Karpas-422 (cell line): ENCODE measurements at places on chromosomes 2 and 18.
A peak's percentile ranks its signal among the peaks of the same experiment; 100 is the strongest.

DNA sequence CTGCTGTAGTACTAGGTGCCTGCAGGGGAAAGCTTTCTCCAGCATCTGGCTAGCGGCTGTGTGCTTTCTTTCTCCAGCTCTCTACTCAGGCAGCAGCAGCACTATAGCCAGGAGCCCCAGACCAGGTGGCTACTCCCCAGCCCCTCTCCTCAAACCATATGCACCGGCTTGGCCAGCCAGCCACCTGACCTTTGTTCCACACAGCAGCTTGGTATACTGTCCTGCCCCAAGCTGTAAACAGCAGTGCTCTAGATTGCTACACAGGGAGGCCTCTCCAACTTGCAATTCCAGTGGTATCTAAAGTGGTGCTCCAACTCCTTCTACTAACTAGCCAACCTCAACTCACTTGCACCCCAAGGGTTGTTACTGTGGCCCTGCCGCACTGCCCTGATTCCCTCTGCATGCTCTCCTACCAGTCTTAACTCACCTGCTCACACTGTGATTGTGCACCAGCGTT lies 19.6 kb downstream of the LDAH start:
- no peak for DNase-seq
- no peaks in the 10 kb centered on the region for H3K27me3 ChIP-seq
- H3K36me3 ChIP-seq, result peaks cover 7% of the 10 kb centered on the region; the same call in 1 of the 2 replicates
- H3K4me1 ChIP-seq, result peaks cover 15% of the 10 kb centered on the region
- H3K4me3 ChIP-seq, result no peak overlapping the region

DNA sequence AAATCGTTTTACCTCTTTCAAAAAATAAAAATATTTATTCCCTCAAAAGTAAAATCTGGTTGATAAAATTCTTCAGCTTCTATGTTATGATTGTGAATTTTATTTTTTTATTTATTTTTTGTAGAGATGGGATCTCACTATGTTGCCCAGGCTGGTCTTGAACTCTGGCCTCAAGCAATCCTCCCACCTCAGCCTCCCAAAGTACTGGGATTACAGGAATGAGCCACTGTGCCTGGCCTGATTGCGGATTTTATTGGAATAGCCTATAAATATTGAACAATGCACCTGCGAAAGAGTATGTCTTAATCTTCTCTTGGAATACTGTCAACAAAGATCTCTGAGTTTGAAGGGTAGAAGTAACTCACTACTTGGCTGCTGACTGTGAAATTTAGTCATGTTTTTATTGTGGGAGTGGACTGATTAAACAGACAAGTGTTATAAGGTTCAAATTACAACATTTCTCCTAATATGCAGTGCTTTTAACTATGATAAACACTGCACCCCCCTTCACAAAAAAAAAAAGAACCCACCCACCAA lies 138.0 kb downstream of the AFF3 start:
- peaks cover 38% of the 10 kb centered on the region; the same call in 1 of the 2 replicates for H3K36me3 ChIP-seq
- H3K4me3 ChIP-seq, result no peak overlapping the region
- peaks cover 9% of the 10 kb centered on the region for H3K4me1 ChIP-seq

DNA sequence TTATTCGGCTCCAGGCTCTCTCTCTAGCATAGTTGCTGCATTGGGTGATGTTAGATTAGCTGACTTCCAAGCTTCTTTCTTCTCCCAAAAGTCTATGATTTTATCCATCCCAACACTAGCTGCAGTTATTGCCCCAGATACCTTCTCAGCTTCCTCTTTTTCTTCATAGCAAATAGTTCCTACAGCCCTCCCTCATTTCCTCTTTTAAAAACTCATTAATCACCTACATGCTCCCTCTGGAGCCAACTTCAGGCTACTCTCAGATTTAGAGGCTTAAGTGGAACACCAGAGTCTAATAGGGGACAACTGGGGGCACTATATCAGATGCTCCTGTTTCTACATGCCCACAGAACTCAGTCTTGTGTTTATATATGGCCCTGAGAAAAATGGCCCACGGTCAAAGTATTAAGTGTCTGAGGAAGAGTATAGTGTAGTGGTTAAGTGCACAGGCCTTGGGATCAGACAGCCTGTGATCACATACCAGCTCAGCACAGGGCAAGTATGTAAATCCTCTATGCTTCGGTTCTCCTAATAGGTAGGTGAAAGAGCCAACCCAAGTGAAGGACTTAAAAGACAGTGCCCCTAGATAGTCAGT lies 241.9 kb upstream of the SLC14A2 start:
- H3K27me3 ChIP-seq, result no peaks in the 10 kb centered on the region
- no peaks in the 10 kb centered on the region for H3K36me3 ChIP-seq
- peak; percentile 95 for DNase-seq
- peak overlapping the region; percentile 37 for H3K4me3 ChIP-seq
- H3K27ac ChIP-seq, result peak overlapping the region; percentile 99

- no peaks in the 10 kb centered on the region for H3K4me1 ChIP-seq
- no peak overlapping the region for H3K4me3 ChIP-seq
- H3K36me3 ChIP-seq, result no peaks in the 10 kb centered on the region
- no peak overlapping the region for H3K27ac ChIP-seq
- DNase-seq, result no peak
Observed at GRCh38 chr2:194223218-194223617, 1433.8 kb upstream of the SLC39A10 start.

GRCh38 chr2:5826979-5827655 lies 134.9 kb downstream of the SOX11 start:
- DNase-seq, result no peak
- no peak overlapping the region for H3K27ac ChIP-seq
- H3K4me3 ChIP-seq, result no peak overlapping the region

- no peak for DNase-seq
- H3K4me3 ChIP-seq, result no peak overlapping the region
- no peaks in the 10 kb centered on the region for H3K27me3 ChIP-seq
- H3K27ac ChIP-seq, result no peak overlapping the region
- no peaks in the 10 kb centered on the region for H3K4me1 ChIP-seq
Observed at GRCh38 chr18:72823345-72823744, 44.4 kb downstream of the NETO1 start.

DNA sequence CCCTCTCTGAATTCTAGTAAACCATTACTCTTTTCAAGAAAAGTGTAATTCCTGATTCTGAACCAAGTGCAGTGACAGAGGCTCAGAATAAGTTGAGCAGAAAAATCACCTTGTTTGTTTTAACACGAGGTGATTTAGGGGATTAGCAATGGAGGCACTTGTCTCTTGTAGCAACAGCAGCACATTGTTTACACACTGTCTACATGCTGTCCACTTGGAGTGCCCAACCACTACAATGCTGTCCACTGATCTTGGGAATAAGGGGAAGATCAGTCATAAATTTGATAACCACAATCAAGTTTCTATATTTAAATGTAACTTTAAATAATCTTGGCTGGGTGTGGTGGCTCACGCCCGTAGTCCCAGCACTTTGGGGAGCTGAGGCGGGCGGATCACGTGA lies 13.9 kb upstream of the RMND5A start:
- H3K27ac ChIP-seq, result no peak overlapping the region
- no peaks in the 10 kb centered on the region for H3K27me3 ChIP-seq
- H3K36me3 ChIP-seq, result no peaks in the 10 kb centered on the region
- no peak for DNase-seq
- H3K4me1 ChIP-seq, result no peaks in the 10 kb centered on the region

DNA sequence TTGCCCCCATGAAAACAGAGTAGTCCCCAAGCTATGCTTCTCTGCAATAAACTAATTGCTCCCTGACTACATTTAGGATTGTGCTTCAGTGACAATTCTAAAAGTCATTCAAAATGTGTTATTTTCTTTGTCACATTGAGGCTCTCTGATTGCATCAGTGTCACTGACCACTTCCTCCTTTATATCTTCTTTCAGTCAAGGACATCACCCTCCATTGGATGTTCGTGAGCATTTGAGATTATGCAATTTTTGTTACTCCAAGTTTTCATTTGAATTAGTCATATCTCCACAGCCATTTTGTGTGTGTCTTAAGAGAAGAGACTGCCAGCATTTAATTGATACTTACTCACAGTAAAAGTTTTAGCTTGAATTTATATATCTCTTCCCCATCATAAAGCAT lies 780.8 kb upstream of the GCFC2 start:
- no peaks in the 10 kb centered on the region for H3K27me3 ChIP-seq
- no peak overlapping the region for H3K4me3 ChIP-seq
- DNase-seq, result no peak
- no peak overlapping the region for H3K27ac ChIP-seq
- H3K4me1 ChIP-seq, result no peaks in the 10 kb centered on the region

DNA sequence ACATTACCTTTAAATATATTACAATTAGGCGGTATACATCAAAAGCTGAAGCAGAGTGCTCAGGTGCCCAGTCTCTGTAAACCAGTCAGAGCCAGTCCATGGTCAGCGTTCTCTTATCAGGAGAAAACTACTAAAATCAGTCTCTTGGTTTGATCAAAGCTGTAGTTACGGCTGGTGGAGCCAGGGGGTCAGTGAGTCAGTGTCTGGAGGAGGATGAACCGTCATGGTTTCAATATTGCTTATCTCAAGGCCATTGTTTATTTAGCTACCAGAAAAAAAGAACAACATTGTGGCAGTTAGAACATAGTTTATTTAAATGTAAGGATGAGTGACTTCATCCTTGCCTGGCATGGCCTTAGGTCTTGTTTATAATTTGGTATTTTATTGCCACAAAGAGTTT lies 71.3 kb upstream of the NYAP2 start:
- H3K27me3 ChIP-seq, result no peaks in the 10 kb centered on the region
- no peak overlapping the region for H3K27ac ChIP-seq
- no peaks in the 10 kb centered on the region for H3K36me3 ChIP-seq
- no peak for DNase-seq

DNA sequence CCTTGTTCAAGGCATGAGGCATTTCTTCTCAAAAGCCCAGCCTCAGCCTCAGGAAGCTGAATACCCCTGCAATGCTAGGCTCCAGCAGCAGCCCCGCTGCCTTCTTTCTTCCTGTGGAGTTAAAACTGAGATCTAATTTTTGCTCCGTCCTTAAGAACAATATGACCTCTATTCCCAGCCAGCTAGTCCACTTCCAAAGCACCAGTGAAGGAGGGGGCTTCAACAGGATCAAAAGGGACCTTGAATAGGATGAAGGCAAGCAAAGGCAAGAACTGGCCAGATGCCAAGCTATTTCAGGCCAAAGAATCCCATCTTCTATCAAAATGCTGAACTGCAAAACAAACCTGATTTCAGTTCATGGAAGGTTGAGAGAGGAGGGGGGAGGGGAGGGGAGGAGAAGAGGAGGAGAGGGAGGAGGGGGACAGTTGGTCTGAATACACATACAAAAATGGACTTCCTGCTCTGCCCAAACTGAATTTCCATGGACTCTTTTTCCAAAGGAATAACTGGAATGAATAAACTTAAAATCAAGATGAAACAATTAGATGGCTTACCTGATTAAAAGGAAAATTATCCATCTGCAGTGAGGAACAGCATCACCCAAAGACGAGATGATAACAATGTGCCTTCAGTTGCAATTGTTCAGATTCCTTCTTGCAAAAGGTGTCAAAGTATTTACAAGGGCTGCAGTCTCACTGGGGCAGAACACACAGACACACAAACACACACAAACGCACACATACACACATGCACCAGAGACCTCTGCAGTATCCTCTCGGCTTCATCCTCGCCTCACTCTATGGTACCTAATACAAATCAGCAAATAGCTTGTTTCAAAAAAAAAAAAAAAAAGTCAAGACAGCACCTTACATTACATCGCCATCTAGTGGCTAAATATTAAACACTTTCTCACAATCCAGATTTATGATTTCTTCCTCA lies at the start of gene SCN1A:
Gene SCN1A, minus strand, starts transcription at position 804 of the 939 bp plus-strand sequence. CDS start 54,399 bp downstream, outside the sequence.
- no peaks in the 10 kb centered on the region; the same call in 1 of the 2 replicates for H3K27me3 ChIP-seq
- H3K27ac ChIP-seq, result no peak within 1 kb of the TSS
- H3K36me3 ChIP-seq, result no peaks in the 10 kb centered on the region
- H3K4me1 ChIP-seq, result peaks cover 3% of the 10 kb centered on the region; the same call in 1 of the 2 replicates

GRCh38 chr18:64936671-64937070 lies 787.8 kb upstream of the LINC00305 start:
- H3K4me3 ChIP-seq, result no peak overlapping the region
- DNase-seq, result no peak
- H3K4me1 ChIP-seq, result no peaks in the 10 kb centered on the region

DNA sequence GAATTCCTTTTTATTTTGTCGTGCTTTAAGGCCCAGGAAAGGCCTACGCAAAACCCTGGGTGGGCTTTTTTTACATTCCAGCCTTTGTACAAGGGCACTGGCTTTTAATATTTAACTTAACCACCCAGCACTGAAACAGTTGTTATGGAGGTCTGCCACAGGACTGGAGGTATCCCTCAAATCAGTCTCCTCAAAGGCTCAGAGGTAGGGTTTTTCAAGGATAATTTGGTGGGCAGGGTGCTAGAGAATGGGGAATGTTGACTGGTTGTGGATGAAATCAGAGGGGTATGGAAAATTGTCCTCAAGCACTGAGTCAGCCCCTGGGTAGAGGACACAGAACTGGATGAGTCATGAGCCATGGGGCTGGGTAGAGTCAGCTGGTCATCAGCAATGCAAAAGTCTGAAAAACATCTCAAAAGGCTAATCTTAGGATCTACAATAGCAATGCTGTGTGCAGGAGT lies 443.1 kb downstream of the THSD7B start:
- no peak overlapping the region for H3K27ac ChIP-seq
- no peak for DNase-seq
- no peaks in the 10 kb centered on the region for H3K4me1 ChIP-seq
- H3K4me3 ChIP-seq, result no peak overlapping the region
- no peaks in the 10 kb centered on the region for H3K36me3 ChIP-seq

GRCh38 chr18:25066516-25066915 lies 285.4 kb downstream of the ZNF521 start:
- DNase-seq, result no peak
- no peaks in the 10 kb centered on the region for H3K36me3 ChIP-seq
- H3K27ac ChIP-seq, result no peak overlapping the region
- H3K4me3 ChIP-seq, result no peak overlapping the region

DNA sequence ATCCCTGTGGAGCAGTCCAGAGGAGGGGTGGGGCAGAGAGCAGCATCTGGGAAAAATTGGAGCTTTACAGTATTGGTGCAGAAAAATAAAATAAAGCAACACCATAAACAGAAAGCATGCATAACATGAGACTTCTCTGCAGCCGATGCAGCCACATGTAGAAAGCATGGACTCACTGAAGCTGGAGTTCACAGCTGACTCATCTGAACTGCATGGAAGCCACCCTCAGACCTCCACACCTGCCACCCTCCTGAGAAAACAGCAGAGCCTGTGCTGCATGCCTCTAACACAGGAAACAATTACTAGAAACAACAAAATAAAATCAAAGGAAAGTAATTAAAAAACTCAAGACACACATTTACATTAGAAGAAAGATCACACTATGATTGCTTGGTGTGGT lies 169.4 kb upstream of the ALKAL2 start:
- H3K4me1 ChIP-seq, result no peaks in the 10 kb centered on the region
- H3K36me3 ChIP-seq, result no peaks in the 10 kb centered on the region
- no peaks in the 10 kb centered on the region for H3K27me3 ChIP-seq
- H3K27ac ChIP-seq, result no peak overlapping the region

GRCh38 chr18:5998907-5999306 lies 103.6 kb upstream of the TMEM200C start:
- no peaks in the 10 kb centered on the region for H3K4me1 ChIP-seq
- H3K27ac ChIP-seq, result no peak overlapping the region
- no peak overlapping the region for H3K4me3 ChIP-seq
